ENCODE measurements at places on chromosomes 1 and 21.

DNA sequence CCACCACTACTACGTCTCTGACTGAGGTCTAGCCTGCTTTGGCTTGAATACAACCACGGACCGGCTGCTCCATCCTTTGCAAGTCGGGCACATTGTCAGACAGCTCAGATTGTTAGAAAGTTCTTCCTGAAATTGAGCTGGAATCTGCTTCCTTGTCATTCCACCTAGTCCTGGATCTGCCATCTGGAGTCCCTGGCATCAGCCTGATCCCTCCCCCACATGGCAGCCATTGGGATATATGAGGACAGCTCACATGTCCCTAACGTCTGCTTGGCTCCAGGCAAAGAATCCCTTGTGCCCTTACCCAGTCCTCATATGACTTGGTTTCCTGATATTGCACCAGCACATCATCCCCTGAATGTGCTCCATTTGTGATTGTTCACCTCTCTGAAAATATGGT lies 56.3 kb upstream of the SYT6 start:
- no peak for DNase-seq

DNA sequence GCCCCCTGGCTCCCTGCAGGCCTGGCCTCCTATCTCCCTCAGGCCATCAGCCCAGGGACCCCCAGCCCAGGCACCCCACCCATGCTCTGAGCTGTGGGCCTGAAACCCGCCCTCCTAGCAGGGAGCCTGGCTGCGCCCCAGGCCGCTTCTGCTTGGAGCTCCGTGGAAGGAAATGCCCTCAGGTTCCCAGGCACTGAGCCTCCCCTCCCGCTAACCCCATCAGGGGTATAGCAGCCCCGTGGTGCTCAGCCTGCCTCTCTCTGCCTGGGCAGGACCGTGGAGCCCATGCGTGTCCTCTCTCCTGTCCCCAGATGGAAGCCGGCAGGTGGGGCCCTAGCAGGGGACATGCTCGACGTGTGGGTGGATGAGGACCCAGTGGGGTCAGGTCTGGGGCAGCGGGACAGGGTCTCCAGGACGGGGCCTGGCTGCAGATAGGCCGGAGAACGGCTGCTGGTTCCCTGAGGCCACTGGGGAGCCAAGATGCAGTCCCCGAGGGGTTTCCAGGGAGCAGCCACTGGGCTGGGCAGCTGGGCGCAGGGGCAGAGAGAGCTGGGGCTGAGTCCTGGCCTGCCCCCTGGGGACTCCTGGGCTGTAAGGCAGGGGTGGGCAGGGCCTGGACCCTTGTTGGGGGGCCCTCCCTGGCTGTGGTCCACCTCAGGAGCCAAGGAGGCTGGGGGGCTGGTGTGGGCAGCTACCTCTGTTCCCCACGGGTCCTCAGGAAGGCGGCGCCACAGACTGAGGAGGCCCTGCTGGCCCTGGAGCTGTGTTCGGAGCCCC lies 75.5 kb downstream of the MORN1 start:
- DNase-seq: no peak

- DNase-seq: no peak
Observed at GRCh38 chr1:236673289-236673919, 12.9 kb upstream of the ACTN2 start.

DNA sequence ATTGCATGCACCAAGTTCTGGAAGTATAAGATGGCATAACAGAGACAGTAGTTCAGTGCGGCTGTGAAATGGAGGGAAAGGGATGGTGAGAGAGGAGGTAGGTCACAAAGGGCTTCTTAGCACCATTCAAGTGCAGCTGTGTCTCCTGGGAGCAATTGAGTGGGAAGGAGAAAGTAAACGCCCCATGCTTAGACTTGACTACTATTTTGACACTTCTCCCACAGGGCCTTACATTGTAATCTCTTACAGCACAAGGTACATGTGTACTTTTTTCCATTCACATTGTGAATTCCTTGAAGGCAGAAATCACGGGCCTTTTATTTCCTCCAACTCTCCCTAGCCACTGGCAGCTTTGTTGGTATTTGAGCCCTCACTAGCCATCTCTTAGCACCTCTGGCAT lies 239.6 kb upstream of the FOXD3 start:
- DNase-seq: no peak

DNA sequence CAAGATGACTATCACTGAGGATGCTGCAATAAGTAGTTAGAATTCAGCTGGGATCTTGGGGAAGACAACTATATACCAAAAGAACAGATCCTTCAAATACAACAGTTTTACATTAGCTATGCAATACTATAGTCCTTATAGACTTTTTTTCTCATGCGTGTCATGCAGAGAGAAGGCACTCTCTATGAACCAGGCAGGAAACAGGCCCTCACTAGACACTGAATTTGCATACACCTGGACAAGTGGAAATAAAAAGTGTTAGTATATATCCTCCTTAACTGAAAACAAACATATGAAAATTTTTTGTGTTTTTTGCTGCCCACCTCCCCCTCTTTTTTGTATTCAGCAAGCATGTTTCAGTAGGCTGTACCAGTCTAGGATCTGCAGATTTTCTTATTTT lies 29.9 kb downstream of the TMCO1 start:
- no peak for DNase-seq

DNA sequence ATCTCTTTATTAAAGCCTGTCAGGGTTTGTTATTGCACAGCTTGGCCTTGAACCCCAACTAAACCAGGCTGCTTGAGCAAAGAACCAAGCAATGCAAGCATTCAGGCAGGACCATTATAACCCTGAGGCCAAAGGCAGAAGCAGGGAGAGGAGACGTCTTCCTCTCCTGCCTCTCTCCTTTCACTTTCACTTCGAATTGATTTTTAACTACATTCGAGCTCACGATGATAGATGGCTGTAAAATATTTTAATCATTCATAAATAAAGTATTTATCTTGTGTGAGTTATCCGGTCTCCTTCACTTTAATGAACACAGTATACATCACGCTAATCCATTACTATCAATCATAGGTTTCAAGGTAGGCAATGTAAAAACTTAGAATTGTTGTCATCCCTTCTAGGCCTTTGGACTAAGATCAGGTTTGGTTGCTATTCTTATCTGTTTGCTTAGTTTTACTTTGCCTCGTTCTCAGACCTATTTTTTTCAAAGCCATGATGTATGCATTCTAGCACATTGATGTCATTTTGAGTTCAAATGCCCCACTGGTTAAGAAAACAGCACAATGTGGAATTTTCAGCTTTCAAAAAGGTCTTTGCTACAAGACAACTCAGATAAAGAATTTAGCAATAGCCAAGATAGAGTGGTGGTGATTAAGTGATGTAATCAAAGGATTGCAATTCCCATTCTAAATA lies 480.2 kb upstream of the RUNX1 start:
- DNase-seq: no peak

DNA sequence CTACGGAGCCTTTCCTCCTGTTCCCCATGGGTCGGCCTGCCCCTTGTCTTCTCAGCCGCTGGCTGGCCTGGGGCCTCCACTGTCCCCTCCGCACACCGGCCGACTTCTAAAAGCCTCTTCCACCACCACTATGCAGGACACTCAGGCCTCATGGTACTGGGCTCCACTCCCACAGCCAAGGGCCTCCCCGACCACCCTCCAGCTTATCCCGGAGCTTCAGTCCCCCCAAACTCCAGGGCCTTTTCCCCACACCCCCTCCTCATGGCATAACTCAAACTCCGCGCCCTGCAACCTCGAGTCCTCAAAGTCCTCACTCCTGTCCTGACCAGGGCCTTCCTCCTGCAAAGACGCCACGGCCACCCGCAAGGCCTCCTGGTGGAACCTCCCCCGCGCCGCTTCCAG lies 2.0 kb downstream of the LRRC41 start:
- no peak for DNase-seq

Data from activated naive CD4-positive, alpha-beta T cell (primary cell).